Fibroblast of pulmonary artery (primary cell): ENCODE measurements at places on chromosomes 7 and 10.

DNA sequence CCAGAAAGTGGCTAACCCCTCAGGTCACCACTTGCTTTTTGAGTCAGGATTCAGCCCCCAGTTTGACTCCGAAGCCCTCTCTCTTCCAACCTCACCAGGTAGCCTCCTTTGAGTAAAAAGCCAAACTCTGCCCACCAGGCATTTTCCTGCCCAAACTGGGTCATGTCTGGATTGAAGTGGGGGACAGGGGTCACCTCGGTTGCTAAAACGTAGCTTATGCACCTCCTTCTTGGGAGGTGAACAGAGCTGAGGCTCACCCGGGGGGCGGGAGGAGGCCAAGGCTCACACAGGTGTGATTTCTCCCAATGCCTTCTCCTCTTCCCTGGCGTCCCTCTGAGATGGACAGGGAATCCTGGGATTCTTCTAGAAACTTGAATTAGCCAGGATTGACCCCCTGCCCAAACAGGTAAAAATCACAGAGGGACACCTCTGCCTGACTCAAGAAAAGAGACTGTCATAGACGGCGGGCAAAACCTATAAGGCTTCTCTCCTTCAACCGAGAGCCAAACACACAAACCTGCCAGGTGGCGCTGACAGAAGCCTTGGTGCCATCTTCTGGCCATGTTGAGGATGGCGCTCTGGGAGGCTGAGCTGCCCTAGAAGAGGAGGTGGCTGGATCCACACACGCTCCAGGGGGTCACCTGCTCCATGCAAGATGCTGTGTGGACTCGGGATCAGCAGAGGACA, 51.6 kb downstream of the PRLHR start:
- peak; percentile 48 for DNase-seq

DNA sequence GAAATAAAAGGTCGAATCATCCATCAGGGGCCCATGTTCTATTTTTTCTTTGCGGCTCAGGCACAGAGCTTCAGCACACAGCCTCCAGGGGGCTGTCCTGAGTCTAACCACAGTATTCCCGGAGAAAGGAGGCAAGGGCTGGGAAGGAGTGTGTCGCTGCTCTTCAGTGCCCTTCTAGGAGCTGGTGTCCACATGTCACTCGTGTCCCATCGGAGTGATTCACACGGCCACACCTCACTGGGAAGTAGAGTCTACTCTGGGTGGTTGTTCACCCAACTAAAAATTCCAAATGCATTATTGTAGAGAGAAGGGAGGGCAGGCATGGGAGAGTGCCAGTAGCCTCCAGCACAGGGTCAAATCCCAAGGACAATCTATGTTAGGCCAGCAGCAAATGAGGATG, 114.8 kb upstream of the LANCL2 start:
- DNase-seq = peak; percentile 25

DNA sequence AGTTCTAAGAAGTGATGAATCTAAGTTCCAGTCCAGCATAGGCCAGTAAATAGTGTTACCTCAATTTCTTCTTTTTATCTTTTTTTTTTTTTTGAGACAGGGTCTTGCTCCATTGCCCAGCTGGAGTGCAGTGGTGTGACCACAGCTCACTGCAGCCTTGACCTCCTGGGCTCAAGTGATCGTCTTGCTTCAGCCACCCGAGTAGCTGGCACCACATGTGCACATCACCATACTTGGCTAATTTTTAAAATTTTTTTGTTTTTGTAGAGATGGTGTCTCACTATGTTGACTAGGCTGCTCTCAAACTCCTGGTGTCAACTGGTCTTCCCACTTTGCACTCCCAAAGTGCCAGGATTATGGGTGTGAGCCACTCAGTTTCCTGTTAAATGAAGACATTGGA, 126.6 kb upstream of the LYZL2 start:
- no peak for DNase-seq

- peak; percentile 3 for DNase-seq
These were observed 12.2 kb downstream of the TRPV6 start for GRCh38 chr7:142873281-142873784.

DNA sequence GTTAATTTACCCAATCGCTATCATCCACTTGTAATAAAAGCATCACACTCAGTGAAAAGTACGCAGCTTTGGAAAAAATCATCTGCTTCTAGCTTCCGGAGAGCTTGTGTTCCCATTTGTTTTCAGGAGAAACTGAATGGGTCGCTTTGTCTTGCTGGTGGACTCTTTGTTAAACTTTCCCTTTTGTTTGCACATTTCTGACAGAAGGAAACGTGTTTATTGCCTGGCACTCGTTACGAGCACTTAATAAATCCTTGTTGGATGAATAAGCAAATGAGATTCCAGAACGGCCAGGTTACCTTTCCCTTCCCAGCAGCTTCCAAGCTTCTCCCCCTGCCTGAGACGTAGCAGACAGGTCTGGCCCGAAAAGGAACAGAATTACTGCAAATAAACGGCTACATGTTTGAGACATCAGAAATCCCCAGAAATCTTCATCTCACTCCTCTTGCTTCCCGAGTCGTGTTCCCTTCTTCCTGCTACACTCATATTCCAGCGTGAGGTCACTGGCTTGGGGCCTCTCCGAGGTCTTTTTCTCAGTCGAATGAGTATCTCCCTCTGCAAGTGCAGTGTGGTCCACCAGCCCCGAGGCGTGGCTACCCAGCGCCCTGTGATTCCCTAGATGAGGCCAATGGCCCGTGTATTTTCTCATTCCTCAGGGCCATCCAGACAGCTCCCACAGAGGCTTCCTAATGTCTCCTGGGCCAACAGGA, 167.2 kb downstream of the FRMD4A start:
- no peak for DNase-seq

DNA sequence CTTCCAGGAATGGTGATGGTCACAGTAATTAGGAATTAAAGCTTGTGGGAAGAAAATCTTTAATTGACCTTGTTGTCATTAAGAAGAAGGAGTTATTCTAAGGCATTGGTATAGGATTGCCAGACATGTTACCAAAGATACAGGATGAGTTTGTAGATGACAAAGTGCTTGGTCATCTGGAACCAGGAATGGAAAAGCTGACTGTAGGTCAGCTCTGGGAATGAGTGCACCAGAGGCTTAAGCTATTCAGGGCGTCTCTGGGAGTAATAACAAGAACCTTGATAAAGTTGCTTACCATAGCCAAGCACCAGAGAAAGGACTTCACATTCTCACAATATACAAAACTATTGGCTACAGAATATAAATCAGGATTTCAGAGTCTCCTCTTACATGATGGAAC, 89.0 kb downstream of the PHTF2 start:
- peak; percentile 64 for DNase-seq

DNA sequence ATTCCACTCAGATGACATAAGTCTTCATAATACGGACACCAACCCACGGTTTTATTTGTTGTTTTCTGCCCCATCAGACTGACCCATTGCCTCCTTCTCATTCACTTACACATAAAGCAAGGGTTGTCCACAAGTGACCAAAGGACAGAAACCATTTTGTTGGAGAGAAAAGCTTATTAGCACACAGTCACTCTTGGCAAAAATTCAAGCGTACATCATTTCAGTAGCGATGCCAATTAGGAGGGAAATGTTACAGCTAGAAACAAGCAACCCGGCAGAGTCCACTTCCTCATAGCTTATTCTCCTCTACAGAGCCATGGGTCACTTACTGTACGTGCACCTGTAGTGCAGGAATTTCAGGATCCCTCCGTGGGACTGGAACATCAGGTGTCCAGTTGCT, 23.0 kb downstream of the ABLIM1 start:
- DNase-seq = peak; percentile 39

DNA sequence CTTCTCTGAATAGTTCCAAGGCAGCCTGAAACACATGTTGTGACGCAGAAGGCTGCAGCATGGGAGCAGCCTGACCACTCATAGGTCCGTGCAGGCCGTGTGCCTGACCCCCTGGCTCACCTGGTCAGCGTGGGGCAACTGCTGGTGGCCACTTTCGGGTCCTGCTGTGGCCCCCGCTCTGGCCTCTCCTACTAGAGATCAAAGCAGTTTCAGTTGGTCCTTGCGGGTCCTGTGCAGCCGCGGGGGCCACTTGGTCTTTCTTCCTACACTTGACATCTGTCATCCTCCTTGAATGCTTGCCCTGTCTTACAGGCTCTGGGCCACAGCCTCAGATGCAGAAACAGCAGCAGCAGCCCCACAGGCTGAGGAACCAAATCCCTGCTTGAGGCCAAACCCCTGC, 320.8 kb upstream of the ZNF32 start:
- no peak for DNase-seq

DNA sequence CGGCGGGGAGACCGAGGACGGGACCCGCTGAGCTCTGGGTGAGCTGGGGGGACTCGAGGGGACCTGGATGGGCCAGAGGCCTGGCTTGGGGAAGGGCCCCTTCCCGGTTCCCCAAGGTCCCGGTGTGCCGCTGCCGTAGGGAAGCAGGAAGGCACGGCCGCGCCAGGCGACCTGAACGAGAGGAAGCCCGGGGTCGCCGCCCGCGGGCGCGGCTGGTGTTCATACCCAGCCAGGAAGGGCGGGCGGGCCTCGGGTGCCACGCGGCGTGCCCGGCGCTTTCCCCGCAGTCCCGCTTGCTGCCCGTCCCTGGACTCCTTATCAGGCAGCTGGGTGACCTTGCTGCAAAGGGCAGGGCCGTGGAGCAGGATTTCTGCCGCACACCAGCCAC, 38.0 kb downstream of the ZNF777 start:
- no peak for DNase-seq

GRCh38 chr10:49298983-49299815, at the start of gene C10orf71:
Gene C10orf71, plus strand, starts transcription at chr10:49299170. Its CDS starts 23,376 bp downstream, at chr10:49322546.
- no peak for DNase-seq

- peak; percentile 63 for DNase-seq
These were observed 45.6 kb downstream of the PDIA4 start for GRCh38 chr7:148982654-148983199.

- peak; percentile 72 for DNase-seq
These were observed 29.8 kb downstream of the MTURN start for GRCh38 chr7:30164567-30164966.

DNA sequence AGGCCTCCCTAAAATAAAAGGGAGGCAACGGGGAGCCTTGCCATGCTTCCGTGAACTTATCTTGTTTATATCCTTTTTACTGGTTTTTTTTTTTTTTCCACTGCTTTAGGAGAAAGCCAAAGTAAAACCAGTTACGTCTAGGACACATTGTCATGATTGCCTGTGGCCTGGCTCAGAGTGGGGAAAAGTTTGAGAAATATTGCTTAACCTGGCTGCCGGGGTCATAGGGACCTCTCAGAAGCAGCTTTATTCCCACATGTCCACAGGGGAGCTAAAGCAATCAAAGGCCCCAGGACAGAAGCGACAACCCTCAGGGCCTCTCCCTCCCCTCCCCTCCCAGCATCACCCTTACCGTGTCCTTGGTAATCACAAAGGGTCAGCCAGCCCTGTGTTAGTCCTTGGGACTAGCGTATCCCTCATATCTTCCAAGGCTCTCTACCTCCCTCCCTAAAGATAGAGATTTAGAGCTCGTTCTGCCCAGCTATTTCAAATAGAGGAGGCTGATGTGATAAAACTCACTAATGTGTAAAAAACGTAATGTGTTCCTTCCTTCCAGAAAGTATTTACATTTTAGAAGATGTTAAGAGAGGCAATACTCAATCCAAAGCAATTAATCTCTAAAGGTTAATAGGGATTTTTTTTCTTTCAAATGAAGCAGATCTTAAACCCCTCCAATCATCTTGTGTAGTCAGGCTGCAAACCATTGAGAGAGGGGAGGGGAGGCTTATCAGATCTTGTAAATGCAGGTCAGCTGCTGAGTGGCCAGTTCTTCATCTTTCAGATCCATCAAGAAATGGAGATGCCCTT, 64.8 kb upstream of the PRKAR2B start:
- no peak for DNase-seq

- DNase-seq = no peak
These were observed 155.8 kb downstream of the CHN2 start for GRCh38 chr7:29350351-29350750.

- DNase-seq = no peak
These were observed 22.3 kb upstream of the PRRT4 start for GRCh38 chr7:128383776-128384175.

GRCh38 chr10:123962756-123963530, 71.3 kb upstream of the CPXM2 start:
- no peak for DNase-seq

- no peak for DNase-seq
These were observed 76.4 kb upstream of the MAGI2 start for GRCh38 chr7:79529881-79530235.

DNA sequence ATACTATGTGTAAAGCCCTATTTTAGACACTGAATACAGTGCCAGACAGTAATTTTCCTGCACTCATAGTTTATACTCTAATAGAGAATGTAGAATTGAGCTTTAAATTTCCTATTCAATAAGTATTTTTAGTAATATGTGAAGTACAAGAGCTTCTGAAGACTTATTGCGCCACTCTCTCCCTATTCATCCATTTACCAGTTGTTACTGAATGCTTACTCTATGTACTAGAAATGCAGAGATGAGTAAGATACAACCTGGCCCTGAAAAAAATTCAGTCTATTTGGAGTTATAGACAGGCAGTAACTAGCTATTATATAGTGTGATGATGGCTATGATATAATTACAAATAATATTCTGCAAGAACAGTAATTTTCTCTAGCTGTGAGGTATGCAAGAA, 98.8 kb downstream of the ADK start:
- DNase-seq = peak; percentile 37

GRCh38 chr10:23310404-23310803, 34.2 kb downstream of the C10orf67 start:
- DNase-seq = no peak

- DNase-seq = no peak
These were observed 54.6 kb downstream of the DKK1 start for GRCh38 chr10:52368725-52369124.

GRCh38 chr10:36452851-36453250, 672.5 kb upstream of the ANKRD30A start:
- no peak for DNase-seq

DNA sequence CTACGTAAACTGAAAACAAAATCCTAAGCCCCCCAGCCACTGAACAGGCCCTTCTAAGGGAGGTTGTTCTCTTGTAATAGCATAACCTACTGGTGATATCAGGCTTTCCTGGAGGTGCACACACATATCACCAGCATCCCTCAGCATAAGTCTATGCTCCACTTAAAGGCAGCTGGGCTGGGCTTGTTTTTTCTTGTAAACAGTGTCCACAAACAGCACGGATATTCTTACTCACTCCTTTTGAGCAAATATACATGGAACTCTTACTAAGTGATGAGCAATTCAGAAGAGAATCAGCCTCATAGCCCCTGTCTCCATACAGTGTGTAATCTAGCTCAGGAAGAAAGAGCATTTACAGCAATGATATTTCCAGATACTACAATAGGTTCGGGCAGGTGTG, 2.4 kb downstream of the LRIT1 start:
- DNase-seq = no peak
